Activated T-cell treated with anti-CD3 and anti-CD28 coated beads for 48 hours (primary cell): ENCODE measurements at places on chromosomes 7 and 10.

- DNase-seq, result no peak
These were observed 2.0 kb downstream of the PLCE1 start for GRCh38 chr10:93995598-93996271.

GRCh38 chr7:38975944-38976392 lies 1.7 kb upstream of the POU6F2 start:
- DNase-seq, result no peak

DNA sequence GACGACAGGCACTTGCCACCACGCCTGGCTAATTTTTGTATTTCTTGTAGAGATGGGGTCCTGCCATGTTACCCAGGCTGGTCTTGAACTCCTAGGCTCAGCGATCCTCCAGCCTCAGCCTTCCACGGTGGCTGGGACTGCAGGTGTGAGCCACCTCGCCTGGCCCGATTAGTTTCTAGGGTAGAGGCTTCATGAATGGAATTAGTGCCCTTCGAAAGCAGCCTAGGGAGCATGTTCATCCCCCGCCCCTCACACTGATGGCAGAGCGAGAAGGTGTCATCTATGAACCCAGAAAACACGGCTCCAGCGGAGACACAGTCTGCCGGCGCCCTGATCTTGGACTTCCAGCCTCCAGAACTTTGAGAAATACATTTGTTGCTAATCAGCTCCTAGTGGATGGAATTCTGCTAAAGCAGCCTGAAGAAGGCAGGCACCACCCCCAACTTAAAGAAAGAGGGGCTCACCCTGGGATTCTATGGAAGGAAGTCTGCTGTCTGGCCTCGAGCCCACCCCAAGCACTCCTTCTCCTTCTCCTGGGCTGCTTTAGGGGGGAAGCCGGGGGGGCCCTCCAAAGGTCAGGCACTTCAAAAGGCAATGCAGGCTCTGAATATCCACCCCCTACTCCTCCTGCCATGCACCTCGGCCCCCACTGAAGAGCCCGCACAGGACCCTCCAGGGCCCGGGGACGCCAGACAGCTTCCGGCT lies 10.1 kb downstream of the PDGFA start:
- DNase-seq, result no peak

DNA sequence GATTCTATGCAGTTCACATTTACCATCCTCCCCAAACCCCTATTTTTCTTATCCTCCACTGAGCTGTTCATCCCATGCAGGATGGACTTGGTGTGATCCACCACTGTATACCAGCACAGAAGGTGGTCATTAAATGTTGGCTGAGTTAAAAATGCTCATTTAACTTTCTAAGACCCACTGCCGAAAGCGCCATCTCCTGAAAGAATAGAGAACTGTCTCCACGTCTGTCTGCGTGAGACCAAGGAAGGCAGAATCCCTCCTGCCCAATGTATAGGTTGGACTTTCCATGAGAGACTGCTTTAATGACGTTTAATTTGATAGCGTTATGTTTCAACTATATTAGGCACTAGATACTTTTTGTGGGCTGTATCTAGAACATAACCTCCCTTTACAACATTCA lies 124.3 kb downstream of the GPAM start:
- no peak for DNase-seq

DNA sequence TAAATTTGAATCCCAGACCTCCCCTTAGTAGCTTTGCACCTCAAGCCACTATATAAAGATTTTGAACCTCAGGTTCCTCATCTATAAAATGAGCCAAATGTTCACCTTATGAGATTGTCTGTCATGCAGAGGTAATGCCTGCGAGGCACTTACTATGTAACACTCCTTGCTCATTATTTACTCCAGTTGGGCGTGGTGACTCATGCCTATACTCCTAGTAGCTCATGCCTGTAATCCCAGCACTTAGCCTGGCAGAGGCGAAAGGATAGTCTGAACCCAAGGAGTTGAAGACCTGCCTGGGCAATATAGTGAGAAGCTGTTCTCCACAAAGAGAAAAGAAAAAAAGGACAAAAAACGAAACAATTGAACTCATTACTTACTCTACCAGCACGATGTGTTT lies 82.2 kb downstream of the MDFIC start:
- no peak for DNase-seq

GRCh38 chr10:75143353-75143752 lies 31.9 kb downstream of the SAMD8 start:
- no peak for DNase-seq

DNA sequence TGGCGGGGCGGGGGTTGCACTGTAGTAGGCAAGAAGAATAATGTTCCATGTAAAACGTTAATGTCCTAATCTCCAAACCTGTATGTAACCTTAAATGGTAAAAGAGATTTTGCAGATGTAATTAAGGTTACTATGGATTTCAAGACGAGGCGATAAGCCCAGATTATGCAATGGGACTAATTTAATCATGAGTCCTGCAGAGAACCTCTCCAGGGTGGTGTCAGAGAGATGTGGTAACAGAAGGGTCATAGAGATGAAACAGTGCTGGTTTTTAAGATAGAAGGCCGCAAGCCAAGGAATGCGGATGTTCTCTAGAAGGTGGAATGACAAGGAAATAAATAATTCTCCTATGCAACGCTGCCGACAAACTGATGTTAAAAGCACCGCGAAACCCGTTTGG lies 57.1 kb downstream of the UBE3C start:
- DNase-seq, result no peak

GRCh38 chr7:134513169-134513752 lies 14.1 kb upstream of the AKR1B10 start:
- DNase-seq, result peak; percentile 8

- no peak for DNase-seq
These were observed 188.5 kb upstream of the PFKP start for GRCh38 chr10:2878818-2879217.

- DNase-seq, result no peak
These were observed 120.6 kb downstream of the CLEC2L start for GRCh38 chr7:139643951-139644585.

DNA sequence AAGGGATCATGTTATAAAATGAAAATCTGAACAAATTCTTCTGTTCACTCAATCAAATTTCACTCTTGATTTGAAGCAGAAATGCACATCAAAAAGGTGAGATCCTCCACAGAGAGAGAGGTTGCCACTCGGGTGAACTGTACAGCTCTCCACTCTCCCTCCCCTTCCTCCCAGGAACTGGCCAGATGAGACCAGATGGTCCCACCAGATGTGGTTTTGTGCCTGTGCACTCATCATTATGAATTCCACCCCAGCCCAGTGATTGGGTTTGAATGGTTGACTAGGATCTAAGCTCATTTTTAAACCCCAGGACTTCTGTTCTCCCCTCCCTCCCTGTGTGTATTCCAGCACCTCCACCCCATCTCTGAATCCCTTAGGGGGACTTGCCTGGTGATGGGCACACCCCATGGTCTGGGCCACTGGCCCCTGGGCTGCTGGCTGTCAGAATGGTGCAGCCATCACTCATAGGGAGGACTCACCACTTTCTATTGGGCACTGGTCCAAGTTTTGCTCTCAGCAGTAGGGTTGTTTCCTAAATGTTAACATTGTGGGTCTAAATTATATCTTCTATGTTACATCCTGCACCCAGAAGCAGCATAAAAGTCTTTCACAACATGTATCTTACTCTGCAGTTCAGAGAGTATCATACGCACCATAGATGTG lies 393.1 kb downstream of the TNS3 start:
- DNase-seq, result no peak

DNA sequence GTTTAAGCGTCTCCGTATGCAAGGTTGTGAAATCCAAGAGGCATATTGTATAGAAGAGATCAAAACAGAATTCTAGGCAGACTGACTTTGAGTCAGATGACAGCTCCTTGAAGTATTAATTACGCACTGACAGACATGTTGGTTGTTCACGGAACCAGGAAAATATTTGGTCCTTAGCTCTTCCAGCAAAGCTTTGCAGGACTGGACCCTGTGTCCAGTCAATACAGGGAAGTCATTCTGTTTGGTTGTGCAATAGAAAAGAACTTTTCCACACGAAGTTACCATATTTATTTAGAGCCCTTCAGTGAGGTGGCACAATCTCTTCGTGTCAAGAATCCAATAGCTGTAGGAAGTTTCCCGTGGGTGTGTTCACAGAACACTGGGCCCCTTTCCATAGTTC lies 205.3 kb downstream of the ARHGAP21 start:
- no peak for DNase-seq

DNA sequence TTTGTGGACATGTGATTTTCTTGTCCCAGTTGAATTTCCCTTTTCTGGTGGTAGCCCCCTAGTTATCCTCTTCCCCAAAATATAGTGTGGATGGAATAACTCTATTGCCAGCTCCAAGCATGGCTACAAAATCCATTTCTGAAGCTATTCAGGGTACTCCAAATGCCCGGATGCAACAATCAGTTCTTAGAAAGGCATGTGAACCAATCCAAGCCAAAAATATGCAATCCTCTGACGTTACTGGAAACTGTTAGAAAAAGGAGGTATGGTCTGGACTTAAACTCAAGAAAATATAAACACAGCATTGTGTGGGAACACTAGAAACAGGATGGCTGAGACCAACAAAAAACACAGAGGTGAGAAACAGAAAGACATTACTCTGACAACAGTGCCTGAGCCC lies 347.0 kb downstream of the GPAM start:
- no peak for DNase-seq

- DNase-seq, result no peak
These were observed 401.9 kb downstream of the THSD7A start for GRCh38 chr7:11430112-11430511.

GRCh38 chr10:126123466-126123865 lies 227.1 kb downstream of the FANK1 start:
- DNase-seq, result no peak

- no peak for DNase-seq
These were observed 24.9 kb downstream of the LUC7L2 start for GRCh38 chr7:139384611-139385010.

- no peak for DNase-seq
These were observed 1.9 kb downstream of the RSBN1L start for GRCh38 chr7:77698042-77698625.

GRCh38 chr10:97708976-97709946 lies 4.3 kb upstream of the MARVELD1 start:
- DNase-seq, result peak; percentile 18

GRCh38 chr7:32058002-32058401 lies 12.2 kb downstream of the PDE1C start:
- no peak for DNase-seq

- no peak for DNase-seq
These were observed 60.4 kb upstream of the NPVF start for GRCh38 chr7:25288556-25289307.
